ENCODE measurements at places on chromosomes 4 and X. TPM values are rescaled to one million over a fixed set of nuclear protein-coding genes. Genes with fewer than 3 reads are reported as not detected.

GRCh38 chrX:153387987-153388721 is 13.0 kb downstream of the PNMA6E start:
- no peak overlapping the region for H3K27ac ChIP-seq
- no peaks in the 10 kb centered on the region for H3K4me1 ChIP-seq
- DNase-seq: no peak
- H3K27me3 ChIP-seq: no peaks in the 10 kb centered on the region
- H3K4me3 ChIP-seq: no peak overlapping the region
- no peaks in the 10 kb centered on the region for H3K36me3 ChIP-seq

The VCX gene
- not detected for polyA plus RNA-seq

- no peaks in the 10 kb centered on the region for H3K36me3 ChIP-seq
- no peaks in the 10 kb centered on the region for H3K4me1 ChIP-seq
- no peak overlapping the region for H3K4me3 ChIP-seq
- H3K27ac ChIP-seq: no peak overlapping the region
- H3K27me3 ChIP-seq: peaks cover 7% of the 10 kb centered on the region
These were observed 18.5 kb upstream of the GRPEL1 start for GRCh38 chr4:7086384-7086783.

The CT45A3 gene
- not detected for polyA plus RNA-seq

GRCh38 chr4:175412746-175413145 is 399.3 kb downstream of the GPM6A start:
- no peaks in the 10 kb centered on the region for H3K27me3 ChIP-seq
- H3K27ac ChIP-seq: no peak overlapping the region
- no peak overlapping the region for H3K4me3 ChIP-seq
- no peak for DNase-seq

GRCh38 chr4:105470766-105471165 is 3.1 kb downstream of the PPA2 start:
- no peak for DNase-seq
- H3K4me3 ChIP-seq: no peak overlapping the region
- peaks cover 8% of the 10 kb centered on the region for H3K4me1 ChIP-seq
- no peaks in the 10 kb centered on the region for H3K27me3 ChIP-seq

DNA sequence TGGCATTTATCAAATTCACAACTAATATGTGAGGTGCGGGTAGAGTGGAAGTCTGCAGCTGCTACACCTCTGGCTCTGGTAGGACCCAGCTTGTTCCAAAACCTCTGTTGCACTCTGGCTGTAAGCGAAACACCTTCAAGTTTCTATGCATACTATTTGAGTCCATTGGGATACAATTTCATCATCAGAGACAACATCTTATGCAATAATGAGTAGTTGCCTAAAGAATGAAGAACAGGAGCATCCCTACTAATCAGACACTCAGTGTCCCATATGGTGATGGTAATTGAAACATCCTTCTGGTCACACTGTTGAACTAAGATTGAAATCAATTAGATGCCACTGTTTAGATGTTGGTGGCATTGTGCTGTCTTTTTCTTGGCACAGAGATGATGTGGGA is 178.4 kb downstream of the MGST2 start:
- no peak overlapping the region for H3K4me3 ChIP-seq
- no peaks in the 10 kb centered on the region for H3K4me1 ChIP-seq
- no peaks in the 10 kb centered on the region for H3K27me3 ChIP-seq
- H3K27ac ChIP-seq: no peak overlapping the region

GRCh38 chrX:53048169-53049126 is at the start of gene GPR173:
Gene GPR173 (plus strand): TSS chrX:53048789. CDS start chrX:53076622, 27,833 bp downstream.
- no peaks in the 10 kb centered on the region for H3K4me1 ChIP-seq
- H3K4me3 ChIP-seq: peak within 1 kb of the TSS; percentile 42
- no peaks in the 10 kb centered on the region for H3K27me3 ChIP-seq

DNA sequence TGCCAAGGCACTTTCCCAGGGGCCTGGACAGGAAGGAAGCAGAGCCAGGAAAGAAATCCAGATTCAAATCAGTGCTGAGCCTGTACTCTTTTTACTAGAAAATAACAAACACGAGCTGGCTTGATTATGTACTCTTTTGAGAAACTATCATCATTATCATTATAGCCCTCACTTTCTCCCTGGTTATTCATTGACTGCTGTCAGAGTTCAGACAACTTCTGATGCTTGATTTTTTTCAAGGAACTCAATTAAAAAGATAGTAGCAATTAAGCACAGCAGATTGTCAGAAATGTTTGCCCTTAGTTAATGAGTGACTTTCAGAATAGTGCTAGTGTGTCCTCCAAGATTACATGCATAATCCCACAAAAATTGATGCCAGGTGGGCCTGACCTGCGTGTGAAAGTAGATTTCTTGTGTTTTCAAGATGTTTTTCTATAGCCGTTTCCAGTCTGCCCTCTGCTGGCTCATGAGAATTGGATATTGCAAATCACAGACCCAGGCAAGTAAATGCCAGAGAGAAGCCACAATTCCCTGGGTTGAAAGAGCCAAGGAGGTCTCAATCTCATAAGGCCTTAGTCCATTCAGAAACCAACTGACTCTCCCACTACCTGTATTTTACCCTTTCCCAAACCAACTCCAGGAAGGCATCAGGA is 14.3 kb upstream of the PNPLA4 start:
- no peaks in the 10 kb centered on the region for H3K36me3 ChIP-seq
- no peak overlapping the region for H3K4me3 ChIP-seq
- no peaks in the 10 kb centered on the region for H3K4me1 ChIP-seq
- H3K27me3 ChIP-seq: no peaks in the 10 kb centered on the region
- DNase-seq: peak; percentile 34

The MTNR1A gene
- polyA plus RNA-seq: 0.24 TPM

DNA sequence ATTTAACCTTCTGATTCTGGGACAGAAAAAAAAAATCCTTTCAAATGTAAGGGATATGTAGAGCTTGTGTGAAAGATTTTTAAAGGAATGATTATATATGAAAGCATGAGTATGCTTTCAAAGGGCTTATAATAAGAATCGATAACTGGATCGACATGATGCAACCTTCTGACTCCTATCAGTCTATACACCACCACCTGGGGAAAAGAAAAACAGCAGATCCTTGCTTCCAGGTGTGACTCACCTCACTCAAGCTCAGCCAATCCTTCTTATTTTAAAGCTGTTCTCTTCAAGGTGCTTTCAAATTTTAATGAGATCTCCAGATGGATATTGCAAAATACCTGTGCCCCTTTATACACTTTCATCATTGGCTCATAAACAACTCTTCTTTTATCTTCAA is 102.1 kb upstream of the EDNRA start:
- no peak overlapping the region for H3K27ac ChIP-seq
- no peak overlapping the region for H3K4me3 ChIP-seq
- H3K36me3 ChIP-seq: no peaks in the 10 kb centered on the region
- no peaks in the 10 kb centered on the region for H3K27me3 ChIP-seq
- no peaks in the 10 kb centered on the region for H3K4me1 ChIP-seq
- peak; percentile 70 for DNase-seq

DNA sequence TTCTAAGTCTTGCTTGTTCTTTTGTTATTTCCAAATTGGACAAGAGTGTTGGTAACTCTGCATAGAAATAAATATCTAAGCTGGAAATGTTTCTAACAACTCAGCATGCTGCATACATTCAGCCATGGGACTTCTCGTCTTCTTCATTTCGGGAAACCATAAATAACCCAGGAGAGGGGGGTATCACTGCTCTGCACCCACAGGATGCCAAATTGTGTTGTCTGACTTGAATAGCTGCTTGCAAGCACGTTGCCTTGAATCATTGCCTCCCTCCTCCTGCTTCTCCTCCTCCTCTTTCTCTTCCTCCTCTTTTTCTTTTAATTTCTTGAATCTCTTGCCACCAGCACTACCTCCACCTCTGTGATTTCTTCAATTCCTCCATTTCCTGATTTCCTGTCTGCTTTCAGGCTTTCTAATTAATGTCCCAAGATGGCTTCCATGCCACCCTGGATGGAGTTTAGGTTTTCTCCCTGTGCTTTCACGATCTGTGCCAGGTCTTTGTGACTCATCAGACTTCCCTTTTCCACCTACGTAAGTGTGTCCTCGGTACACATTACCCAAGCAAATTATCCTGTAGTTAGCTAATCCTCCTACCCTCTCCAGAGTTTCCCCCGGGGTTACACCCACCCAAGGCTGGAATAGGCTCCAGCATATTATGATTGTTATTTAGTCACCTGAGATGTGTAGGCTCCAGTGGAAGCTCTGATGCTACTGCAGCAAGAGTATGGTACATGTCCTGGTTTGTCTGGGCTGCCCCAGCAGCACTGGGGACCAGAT is 122.6 kb upstream of the VCX3B start:
- no peaks in the 10 kb centered on the region for H3K27me3 ChIP-seq
- H3K4me1 ChIP-seq: no peaks in the 10 kb centered on the region
- DNase-seq: no peak

DNA sequence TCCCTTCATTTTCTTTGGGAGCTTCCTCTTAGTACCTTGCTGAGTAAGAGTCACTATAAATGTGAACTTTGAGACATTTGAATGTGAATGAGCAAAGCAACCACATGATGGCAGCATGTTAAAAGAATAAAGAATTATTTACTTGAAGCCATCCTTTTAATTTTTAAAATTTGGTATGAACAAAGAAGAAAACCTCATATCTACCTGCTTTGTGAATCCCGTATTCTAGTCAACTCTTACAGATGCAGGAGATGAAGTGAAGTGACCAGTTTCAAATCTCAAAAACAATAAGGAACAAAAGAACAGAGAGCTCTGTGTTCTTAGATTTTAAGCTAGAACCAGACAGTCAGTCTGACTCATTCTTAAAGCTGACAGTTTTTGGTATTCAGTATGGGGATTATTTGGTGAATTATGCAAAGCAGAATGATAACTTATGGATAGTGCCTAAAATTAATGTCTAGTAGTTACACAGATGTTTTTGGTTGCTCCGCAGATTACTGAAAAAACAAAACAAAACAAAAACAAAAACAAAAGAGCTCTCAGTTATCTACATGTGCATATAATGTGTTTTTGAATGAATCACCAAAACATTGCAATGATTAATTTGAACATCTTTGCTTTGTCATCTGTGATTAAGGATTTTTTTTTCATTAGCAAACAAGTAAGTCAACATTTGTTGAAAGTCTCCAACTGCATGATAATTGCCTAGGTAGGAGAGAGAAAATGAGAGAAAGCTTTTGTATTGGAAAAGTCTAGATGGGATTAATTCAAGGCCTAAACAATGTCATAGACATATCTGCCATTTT is 48.2 kb upstream of the H2AZ1 start:
- no peaks in the 10 kb centered on the region for H3K4me1 ChIP-seq
- H3K4me3 ChIP-seq: no peak overlapping the region
- no peaks in the 10 kb centered on the region for H3K27me3 ChIP-seq
- H3K36me3 ChIP-seq: no peaks in the 10 kb centered on the region

GRCh38 chr4:37561803-37562207 is 124.4 kb downstream of the RELL1 start:
- H3K27ac ChIP-seq: no peak overlapping the region
- H3K36me3 ChIP-seq: no peaks in the 10 kb centered on the region
- no peaks in the 10 kb centered on the region for H3K27me3 ChIP-seq
- H3K4me3 ChIP-seq: no peak overlapping the region
- no peaks in the 10 kb centered on the region for H3K4me1 ChIP-seq

- no peak for DNase-seq
- H3K27ac ChIP-seq: no peak overlapping the region
- no peak overlapping the region for H3K4me3 ChIP-seq
- peaks cover 8% of the 10 kb centered on the region for H3K27me3 ChIP-seq
- no peaks in the 10 kb centered on the region for H3K36me3 ChIP-seq
- peaks cover 4% of the 10 kb centered on the region for H3K4me1 ChIP-seq
These were observed 3.5 kb downstream of the BEND4 start for GRCh38 chr4:42149004-42149403.

GRCh38 chr4:26780539-26780938 is 80.1 kb upstream of the STIM2 start:
- no peak for DNase-seq
- no peaks in the 10 kb centered on the region for H3K27me3 ChIP-seq
- no peaks in the 10 kb centered on the region for H3K36me3 ChIP-seq
- no peaks in the 10 kb centered on the region for H3K4me1 ChIP-seq
- no peak overlapping the region for H3K4me3 ChIP-seq
- no peak overlapping the region for H3K27ac ChIP-seq

The GRID2 gene
- polyA plus RNA-seq: 0.06 TPM

- no peaks in the 10 kb centered on the region for H3K36me3 ChIP-seq
- no peaks in the 10 kb centered on the region for H3K4me1 ChIP-seq
- peak; percentile 79 for DNase-seq
- H3K4me3 ChIP-seq: no peak overlapping the region
These were observed 57.7 kb downstream of the WFS1 start for GRCh38 chr4:6327220-6327917.

GRCh38 chr4:147060151-147060931 is 114.7 kb upstream of the TTC29 start:
- no peaks in the 10 kb centered on the region for H3K36me3 ChIP-seq
- no peak overlapping the region for H3K4me3 ChIP-seq
- H3K4me1 ChIP-seq: no peaks in the 10 kb centered on the region
- H3K27me3 ChIP-seq: no peaks in the 10 kb centered on the region

DNA sequence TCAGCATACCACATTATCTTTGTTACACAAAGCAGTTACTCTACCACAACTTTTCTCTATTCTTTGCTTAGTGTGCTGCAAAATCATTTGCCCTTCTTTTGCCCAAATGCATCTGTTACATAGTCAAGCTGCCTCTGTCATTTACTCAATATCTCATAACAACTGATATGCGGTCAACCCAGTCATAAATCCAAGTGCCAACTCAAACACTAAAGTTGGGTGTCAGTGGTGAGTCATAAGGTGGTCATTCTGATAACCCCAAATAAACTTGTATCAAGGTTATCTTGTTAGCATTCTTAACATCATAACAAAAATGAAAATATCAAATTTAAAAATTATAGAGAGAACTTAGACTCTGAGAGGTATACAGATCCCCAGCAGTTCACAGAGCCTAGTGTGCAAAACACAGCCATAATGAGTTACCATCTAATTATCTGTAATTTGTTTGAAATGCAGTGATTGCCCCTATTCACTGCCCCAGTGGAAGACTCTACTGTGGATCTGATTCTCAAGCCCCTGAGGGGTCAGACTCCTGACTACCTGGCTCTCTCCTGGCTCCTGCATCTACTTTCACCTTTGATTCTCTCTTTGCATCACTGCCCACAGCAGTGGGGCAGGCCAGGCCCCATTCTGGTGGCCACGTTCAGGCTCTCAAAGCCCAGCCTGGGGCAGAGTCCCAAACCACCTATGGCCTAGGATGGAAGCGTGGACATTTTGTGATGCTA is 29.2 kb downstream of the TBC1D9 start:
- H3K27me3 ChIP-seq: no peaks in the 10 kb centered on the region
- H3K4me1 ChIP-seq: no peaks in the 10 kb centered on the region
- no peaks in the 10 kb centered on the region for H3K36me3 ChIP-seq
- peak overlapping the region; percentile 5 for H3K27ac ChIP-seq
- peak; percentile 30 for DNase-seq

GRCh38 chrX:29043746-29044145 is 456.5 kb downstream of the IL1RAPL1 start:
- H3K4me1 ChIP-seq: no peaks in the 10 kb centered on the region
- no peaks in the 10 kb centered on the region for H3K27me3 ChIP-seq
- H3K4me3 ChIP-seq: no peak overlapping the region
- H3K27ac ChIP-seq: no peak overlapping the region
